ENCODE measurements at places on chromosomes 2 and 18.

DNA sequence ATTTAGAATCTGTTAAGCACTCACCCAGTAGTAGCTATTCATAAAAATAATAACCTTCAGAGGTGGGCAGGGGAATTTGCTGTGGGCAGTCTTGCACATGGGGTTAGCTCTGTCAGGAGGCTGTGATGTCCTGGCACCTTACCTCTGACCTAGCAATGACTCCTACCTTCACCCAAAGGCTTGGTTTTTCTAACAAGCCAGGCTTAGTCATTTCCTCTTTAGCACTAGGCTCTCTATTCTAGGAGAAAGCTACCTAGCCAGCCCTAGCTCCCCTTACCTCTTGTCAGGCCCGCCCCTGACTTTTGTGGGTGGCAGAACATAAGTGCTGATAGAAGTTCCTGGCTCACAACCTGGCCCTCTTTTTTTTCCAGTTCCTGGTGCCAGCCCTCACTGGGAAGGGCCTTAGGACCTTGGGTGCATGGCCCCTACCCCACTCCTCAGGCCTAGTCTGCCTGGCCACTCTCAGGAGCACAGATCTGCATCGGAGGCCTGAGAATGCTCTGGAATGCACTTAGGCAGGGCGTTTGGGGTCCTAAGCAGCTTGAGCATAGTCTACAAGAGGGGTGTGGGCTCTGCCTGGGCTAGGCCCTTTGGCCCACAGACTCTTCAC, 17.7 kb downstream of the CPLX4 start:
- peak; percentile 50 for DNase-seq

DNA sequence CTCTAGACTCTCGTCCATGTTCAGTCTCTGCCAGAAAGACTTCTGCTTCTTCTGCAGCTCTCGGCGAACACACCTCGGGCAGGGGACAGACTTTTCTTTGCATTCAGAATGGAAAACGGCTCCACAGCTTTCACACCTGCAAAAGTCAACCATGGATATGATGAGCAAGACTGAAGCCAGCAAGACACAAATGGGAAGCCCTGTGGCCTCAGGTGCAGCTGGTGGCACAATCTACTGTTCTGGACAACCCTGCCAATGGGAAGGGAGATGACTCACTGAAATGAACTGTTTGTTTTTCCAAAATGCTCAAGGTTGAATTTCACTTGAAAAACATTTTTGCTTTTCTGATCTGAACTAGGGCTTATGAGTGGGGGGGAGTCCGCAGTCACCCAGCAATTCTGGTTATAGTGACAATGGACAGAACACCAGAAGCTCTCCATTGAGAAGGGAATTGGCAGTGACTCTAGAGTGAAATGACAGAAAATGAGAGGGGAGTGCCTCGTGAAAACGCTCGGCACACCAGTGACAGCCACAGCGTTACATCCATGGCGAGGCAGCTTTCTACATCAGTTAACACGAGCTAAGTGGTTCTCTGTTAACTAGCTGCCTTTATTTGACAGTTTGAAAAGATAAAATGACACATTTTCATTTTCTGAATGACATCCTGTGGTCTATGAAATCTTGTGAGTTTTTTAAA, 58.8 kb upstream of the FZD5 start:
- DNase-seq: peak; percentile 41

GRCh38 chr2:111121828-111122630, 1.3 kb downstream of the BCL2L11 start:
- DNase-seq: peak; percentile 93

GRCh38 chr2:235553291-235553690, 59.4 kb downstream of the AGAP1 start:
- no peak for DNase-seq

- DNase-seq: no peak
Measured at GRCh38 chr18:21831413-21831831, 90.8 kb downstream of the MIB1 start.

GRCh38 chr2:7752291-7752690, 835.1 kb downstream of the RNF144A start:
- no peak for DNase-seq

DNA sequence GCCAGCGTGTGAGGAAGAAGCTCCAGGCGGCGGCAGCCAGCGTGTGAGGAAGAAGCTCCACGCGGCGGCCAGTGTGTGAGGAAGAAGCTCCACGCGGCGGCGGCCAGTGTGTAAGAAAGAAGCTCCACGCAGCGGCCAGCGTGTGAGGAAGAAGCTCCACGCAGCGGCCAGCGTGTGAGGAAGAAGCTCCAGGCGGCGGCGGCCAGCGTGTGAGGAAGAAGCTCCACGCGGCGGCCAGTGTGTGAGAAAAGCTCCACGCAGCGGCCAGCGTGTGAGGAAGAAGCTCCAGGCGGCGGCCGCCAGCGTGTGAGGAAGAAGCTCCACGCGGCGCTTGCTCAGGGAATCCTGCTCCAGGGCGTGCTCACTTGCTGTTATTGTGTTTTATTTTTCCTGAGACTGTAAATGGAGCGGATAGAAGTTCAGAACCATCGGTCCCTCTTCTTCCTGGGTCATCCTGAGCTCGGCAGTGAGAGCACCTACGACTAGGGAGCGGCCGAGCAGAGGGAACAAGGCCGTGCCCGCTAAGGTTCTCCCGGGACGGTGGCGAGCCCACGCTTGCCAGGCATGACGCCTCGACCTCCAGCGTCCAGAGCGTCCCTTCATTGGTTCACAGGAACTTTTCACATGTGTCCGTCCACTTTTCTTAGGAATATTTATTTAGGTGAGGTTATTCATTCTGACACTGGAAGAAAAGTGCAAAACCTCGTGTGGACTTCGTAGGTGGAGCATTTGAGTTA, 94.2 kb downstream of the TMEM18 start:
- DNase-seq: no peak

DNA sequence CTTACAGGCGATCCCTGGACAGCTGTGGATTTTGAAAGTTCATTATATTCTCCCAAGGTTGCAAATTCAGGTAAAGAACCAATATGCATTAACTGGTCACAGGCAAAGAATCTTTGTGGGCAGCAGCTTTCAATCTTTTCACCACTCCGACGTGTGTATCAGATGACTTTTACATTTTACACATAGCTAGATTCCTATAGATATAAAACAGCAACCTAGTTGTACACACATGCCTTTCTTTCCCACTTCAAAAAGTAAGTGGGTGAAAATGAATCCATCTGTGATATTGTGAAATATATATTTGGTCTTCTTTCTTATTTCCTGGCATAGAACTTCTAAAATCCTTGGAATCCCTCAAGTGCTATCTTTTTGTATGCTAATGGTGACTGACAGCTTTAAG, 72.5 kb downstream of the SCG2 start:
- DNase-seq: no peak

- no peak for DNase-seq
Measured at GRCh38 chr2:85397925-85398331, 12.2 kb downstream of the CAPG start.

DNA sequence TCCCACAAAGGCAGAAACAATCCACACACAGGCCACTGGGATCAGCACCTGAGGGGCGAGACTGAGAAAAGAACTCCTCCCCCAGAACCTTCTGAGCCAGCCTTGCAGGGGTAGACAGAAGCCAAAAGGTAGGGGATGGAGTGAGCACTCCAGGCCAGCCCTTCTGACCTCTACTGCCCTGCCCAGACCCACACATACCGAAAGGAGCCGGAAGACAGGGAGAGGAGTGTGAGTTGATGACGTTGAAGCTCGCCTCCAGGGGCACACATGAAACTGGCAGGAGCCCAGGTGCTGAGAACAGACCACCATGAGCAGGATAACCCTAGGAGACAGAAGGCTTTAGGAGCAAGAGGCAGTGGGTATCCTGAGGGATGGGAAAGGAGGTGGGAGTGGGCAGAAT, 1.8 kb downstream of the SLC23A3 start:
- no peak for DNase-seq

DNA sequence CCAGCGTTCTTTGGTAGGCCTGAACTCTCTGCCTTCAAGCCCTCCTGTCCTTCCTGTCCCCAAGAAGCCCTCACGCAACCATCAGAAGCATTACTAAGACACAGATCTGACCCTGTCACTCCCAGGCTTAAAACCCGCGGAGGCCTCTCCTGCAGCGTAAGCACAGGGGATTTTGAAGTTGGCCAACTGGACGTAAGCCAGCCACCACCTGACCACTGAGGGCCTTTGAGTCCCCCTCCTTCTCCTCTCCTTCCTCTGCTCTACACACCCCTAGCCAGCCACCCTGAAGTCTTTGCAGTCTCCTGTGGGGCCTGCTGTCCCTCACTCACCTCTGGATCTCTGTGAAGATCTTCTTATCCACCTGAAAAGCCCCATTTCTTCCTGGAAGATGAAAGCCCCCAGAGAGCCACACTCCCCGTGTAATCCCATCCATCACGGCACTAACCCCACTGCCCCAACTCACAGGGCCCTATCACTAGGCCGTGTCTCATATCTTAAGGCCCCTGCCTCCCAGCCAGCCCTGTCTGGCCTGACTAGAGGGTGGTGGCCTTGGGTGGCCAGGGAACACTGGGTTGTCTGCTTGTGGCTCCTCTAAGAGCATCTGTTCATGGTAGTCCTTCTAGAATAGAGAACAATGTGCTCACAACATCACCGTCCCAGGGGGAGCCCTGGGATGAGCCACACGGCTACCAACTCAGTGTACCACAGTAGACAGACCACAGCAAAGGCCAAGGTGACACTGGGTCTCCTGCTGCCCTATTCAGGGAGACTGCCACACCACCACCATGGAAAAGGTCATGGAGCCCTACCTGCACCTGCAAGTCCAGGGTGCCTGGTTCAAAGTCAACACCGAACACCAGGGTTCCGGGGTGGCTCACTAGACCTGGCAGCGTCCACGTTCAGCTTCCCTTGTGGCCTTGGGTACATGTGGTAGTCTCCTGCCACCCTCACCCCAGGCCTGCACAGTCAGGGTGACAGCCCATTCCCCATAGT, 191.6 kb downstream of the ZBTB7C start:
- DNase-seq: no peak

DNA sequence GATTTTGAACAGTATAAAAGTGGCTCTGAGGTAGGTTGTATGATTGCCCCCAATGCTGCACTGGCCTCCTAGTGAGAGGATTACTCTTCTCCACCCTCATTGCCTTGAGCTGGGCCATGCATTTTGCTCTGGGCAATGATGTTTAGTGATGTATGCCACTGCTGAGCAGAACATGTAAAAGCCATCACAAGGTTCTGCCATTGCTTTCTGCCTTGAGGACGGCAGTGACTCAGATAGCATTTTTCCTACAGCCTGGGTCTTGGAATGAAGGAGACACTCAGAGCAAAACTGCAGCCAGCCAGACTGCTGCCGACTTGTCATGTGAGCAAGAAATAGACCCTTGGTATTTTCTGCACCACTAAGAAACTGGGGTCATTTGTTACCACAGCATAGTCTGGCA, 27.6 kb downstream of the GPATCH11 start:
- no peak for DNase-seq

- DNase-seq: no peak
Measured at GRCh38 chr18:52615943-52616342, 275.9 kb downstream of the DCC start.

Measured in HT-29 (cell line).